Thymus (tissue), 14 donors: ENCODE measurements at places on chromosomes 13 and 19.

DNA sequence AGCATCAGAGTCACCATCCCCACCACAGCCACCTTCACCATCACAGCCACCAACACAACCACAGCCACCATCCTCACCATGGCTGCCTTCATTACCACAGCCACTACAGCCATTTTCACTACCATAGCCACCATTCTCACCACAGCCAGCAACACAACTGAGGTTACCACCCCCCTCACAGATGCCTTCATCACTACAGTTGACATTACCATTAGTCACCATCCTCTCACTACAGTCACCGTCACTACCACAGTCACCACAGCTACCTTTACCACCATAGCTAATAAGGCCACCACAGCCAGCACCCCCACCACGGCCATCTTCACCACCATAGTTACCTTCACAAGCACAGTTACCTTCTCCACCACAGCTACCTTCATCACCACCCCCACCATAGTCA, 269.6 kb downstream of the DNAJC15 start:
- no peaks in the 10 kb centered on the region for H3K4me1 ChIP-seq
- H3K36me3 ChIP-seq: no peaks in the 10 kb centered on the region
- H3K27ac ChIP-seq: no peak overlapping the region
- DNase-seq: no peak

GRCh38 chr19:3029065-3029923, at the start of gene TLE2:
TLE2 (minus strand) TSS chr19:3029280; CDS start chr19:3028904, 376 bp downstream.
- H3K4me1 ChIP-seq: peaks cover 11% of the 10 kb centered on the region
- no peaks in the 10 kb centered on the region for H3K36me3 ChIP-seq
- H3K27ac ChIP-seq: peak within 1 kb of the TSS; percentile 18
- no peak for DNase-seq
- peak within 1 kb of the TSS; percentile 80 for H3K4me3 ChIP-seq

DNA sequence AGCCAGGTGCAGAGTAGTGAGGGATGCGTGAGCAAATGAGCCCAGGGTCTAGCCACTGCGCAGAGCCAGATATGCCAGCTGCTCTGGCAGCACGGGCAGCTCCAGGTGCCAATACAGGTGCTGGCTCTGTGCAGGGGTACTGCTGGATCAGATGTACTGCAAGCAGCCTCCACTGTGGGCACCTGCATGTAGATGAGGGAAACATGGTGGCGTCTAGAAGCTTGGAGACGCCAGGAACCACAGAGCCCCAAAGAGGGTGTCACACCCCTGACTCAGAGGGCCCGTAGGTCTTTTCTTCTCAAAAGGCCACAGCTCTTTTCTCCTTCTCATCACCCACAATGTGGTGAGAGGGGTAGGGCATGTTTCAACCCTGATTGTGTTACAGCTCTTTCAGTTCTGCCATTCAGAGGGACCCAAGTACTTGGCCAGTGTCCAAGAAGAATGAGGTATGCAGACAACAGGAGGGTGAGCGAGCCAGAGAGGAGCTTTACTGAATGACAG, 244.4 kb upstream of the SLITRK1 start:
- no peak for DNase-seq
- H3K4me1 ChIP-seq: no peaks in the 10 kb centered on the region
- no peak overlapping the region for H3K27ac ChIP-seq
- no peaks in the 10 kb centered on the region for H3K27me3 ChIP-seq
- H3K4me3 ChIP-seq: no peak overlapping the region

DNA sequence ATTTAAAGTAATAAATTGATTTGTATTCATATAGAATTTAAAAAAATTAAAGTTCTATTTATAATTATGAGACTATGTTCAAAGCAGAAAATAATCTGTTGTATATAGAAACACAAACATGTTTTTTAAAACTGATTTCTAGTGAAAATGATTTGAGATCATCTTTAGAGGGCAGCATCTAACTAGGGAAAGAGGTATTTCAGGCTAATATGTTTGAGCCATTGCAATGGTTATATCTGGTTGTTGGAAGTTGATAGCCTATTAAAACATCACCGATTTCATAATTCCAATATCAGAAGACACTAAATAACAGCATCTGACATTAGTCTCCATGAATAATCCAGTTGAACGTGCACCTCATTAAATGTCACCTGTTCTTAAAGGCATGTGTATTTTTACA, 79.8 kb upstream of the SLITRK6 start:
- DNase-seq: no peak
- no peaks in the 10 kb centered on the region for H3K36me3 ChIP-seq

DNA sequence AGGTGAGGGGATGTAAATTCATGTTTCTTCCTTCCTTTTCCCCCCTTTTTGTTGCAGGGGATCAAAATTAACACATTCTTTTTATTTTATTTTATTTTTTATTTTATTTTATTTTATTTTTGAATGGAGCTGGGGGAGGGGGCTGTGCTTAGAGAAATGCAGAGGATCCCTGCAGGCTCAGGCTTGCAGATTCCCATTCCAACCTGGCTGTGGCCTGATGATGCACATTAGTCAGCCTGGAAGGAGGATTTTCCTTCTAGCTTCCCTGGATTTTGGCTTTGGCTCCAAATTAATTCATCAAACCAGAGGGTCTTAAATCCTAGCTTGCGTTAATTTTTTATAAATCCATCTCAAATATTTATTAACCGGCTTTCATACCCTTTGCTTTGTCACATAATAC, 67.0 kb downstream of the FREM2 start:
- H3K4me3 ChIP-seq: no peak overlapping the region
- no peaks in the 10 kb centered on the region for H3K27me3 ChIP-seq
- no peak overlapping the region for H3K27ac ChIP-seq
- no peaks in the 10 kb centered on the region for H3K36me3 ChIP-seq

DNA sequence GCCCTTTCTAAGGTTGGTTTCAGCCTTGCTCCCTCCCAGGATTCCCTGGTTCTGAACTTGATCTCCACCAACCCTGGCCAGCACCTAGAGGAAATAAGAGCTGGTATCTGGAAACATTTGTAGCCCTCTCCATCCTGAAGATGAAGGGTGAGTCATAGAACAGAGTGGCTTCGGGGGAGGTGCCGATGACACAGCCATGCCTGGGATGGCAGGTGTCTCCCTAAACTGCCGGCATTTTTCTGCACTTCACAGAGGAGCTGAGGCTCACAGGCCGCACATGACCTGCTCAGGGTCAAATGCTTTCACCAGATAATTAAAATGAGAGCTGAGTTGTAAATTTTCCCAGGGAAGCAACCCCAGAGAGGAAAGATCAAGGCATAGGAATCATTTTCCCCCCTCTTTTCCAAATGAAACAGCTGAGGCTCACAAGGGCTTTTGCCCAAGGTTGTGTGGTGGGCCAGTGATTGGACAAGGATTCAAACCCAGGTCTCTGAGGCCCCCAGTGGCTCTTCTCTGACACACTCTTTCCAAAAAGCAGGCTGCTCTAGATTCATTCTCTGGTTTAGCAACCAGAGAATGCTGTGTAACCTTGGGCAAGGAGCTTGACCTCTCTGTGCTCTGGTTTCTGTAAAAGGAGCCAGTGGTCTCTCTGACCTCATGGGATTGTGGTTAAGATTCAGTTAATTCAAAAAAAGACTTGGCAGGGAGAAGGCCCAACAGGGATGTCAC, 1.2 kb upstream of the SLC25A42 start:
- peaks cover 69% of the 10 kb centered on the region for H3K4me1 ChIP-seq
- H3K36me3 ChIP-seq: peaks cover 22% of the 10 kb centered on the region
- no peak overlapping the region for H3K27ac ChIP-seq
- H3K4me3 ChIP-seq: peak overlapping the region; percentile 51
